ENCODE measurements at places on chromosomes 12 and 14.

- DNase-seq = no peak
Observed at GRCh38 chr12:123363390-123363739, 1.3 kb downstream of the SBNO1 start.

DNA sequence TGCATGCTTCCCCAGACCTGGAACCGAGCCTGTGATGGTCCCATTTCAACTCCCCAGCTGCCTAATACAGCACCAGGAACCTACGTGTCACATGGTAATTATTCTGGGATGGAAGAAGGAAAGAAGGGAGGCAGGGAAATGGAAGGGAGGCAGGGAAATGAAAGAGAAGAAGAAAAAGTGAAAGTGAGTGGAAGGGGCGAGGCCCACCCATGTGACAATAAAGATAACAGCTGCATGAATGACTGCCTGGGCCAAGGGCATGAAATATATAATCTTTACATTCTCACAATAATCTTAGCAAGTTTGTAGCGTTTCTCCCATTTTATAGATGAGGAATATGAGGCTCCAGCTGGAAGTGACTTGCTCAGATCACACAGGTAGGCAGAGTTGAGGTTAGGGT is 245.0 kb upstream of the PWP1 start:
- DNase-seq = no peak

DNA sequence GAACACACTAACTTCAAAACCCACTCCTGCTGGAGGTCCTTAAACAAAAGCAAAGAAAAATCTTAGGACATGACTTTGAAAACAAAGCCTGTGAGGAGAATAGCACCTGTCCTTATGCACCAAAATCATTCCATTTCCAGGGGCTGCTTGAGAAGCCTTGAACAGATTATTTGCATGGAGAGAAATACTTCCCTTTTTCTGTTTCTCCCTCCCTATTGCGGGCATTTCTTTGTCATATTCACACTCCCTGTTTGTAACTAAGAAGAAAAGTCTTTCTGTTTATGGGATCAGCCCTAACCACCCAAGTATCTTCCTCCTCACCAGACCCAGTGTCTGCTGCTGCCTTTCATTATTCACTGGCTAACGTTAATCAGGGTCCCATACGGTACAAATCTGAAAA is 218.8 kb downstream of the DPF3 start:
- DNase-seq = no peak

DNA sequence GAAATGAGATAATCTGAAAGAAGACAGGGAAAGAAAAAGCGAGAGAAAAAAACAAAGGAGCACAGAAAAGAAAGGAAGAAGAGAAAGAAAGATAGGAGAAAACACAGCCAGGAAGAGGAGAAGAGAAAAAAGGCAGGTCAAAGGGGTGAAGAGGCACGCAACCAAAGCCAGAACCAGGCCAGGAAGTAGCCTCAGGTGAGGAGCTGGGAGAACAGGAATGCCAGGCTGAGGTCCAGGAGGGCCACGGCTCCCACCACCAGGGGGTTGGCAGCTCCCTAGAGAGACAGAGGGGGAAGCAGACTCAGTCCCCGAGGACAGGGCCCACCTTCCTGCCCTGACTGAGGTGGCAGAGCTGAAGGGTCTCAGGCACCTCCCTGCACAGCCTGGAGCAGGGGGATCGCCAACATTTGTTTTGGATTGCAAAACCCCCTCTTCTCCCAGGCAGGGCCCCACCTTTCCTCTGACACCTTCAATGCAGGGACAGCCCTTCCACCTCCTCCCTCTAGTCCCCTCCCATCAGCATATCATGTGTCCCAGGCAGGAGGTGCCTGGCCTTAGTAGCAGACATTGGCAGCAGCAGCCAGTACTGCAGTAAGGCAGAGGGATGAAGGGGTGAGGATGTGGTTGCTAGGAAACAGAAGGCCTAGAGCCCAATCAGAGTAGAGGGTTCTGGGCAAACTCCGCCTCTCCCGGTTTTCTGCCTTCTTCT is 2.0 kb upstream of the AP1G2 start:
- peak; percentile 83 for DNase-seq

DNA sequence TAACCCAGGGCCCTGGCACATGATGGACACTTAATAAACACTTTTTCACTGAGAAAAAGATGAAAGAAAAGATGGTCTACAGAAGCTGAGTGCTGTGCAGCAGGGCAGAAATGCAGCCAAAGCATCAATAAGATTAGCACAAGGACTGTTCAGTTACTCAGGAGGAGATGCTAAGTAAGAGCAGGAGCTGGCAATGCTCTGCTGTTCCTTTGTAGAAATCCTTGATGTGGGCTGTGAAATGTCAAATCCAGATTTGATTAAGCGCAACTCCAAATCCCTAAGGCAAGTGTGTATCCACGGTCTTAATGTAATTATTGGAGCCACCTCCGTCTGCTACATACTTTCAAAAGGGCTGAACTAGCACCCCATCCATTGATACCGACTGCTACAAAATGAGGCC is 151.8 kb upstream of the BTG1 start:
- DNase-seq = no peak

DNA sequence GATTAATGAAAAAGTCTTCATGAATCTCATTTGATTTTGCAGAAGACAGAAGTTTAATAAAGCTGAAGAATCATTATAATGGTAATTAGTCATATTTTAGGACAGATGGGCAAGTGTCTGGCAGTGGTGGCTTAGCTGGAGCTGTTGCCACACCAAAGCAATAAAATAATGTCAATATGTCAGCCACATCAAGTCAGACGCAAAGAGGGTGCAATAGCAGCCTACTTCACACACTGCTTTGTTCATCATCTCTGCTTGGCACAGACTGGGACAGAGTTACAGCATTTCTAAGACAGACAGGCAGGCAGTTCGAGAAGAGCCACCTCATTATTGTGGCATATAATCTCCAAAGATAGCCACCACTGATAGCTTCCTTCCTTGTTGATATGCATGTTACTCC is 16.9 kb upstream of the KRR1 start:
- DNase-seq = peak; percentile 22

- DNase-seq = no peak
Observed at GRCh38 chr12:132622437-132623071, 4.0 kb downstream of the P2RX2 start.

GRCh38 chr14:79166171-79166570 is 996.0 kb downstream of the NRXN3 start:
- DNase-seq = no peak

All from head of caudate nucleus (tissue), 42 donors.